Testis (tissue), 5 donors: ENCODE measurements at places on chromosomes 12 and 14. TPM values are rescaled to one million over a fixed set of nuclear protein-coding genes. Genes with fewer than 3 reads are reported as not detected.

Gene BCDIN3D
- polyA plus RNA-seq = 4.9 TPM

Gene FGF6
- not detected for polyA plus RNA-seq

Gene VSIG10
- polyA plus RNA-seq = 14.8 TPM

Gene RPL10L
- polyA plus RNA-seq = 182 TPM

Gene ATP2B1
- 32.1 TPM for polyA plus RNA-seq

Gene SPATA7
- polyA plus RNA-seq = 87.3 TPM

Gene KCNA5
- 0.94 TPM for polyA plus RNA-seq

Gene TPPP2
- polyA plus RNA-seq = 490 TPM

Gene OTX2
- polyA plus RNA-seq = 0.50 TPM

Gene KLRK1
- 5.4 TPM for polyA plus RNA-seq

Gene LYSET
- 11.1 TPM for polyA plus RNA-seq

Gene VWF
- polyA plus RNA-seq = 68.3 TPM

Gene CD9
- polyA plus RNA-seq = 94.2 TPM

Gene LRTM2
- 0.96 TPM for polyA plus RNA-seq

Gene RD3L
- not detected for polyA plus RNA-seq

Gene HOTAIR
- 3.1 TPM for polyA plus RNA-seq
